Lung (tissue), 17 donors: ENCODE measurements at places on chromosomes 4 and X. TPM values are rescaled to one million over a fixed set of nuclear protein-coding genes. Genes with fewer than 3 reads are reported as not detected.
A peak's percentile ranks its signal among the peaks of the same experiment; 100 is the strongest.

GRCh38 chr4:25564836-25565235 is 90.8 kb upstream of the SLC34A2 start:
- DNase-seq: no peak

- DNase-seq: no peak
Observed at GRCh38 chr4:150131581-150132228, 53.5 kb downstream of the DCLK2 start.

GRCh38 chrX:129780441-129781105 is 824 bp downstream of the SASH3 start:
- no peak for DNase-seq

GRCh38 chr4:79621061-79621460 is 213.0 kb upstream of the GK2 start:
- no peak for DNase-seq

- DNase-seq: peak; percentile 69
Observed at GRCh38 chrX:152897222-152898131, at the start of gene ZNF185. TSS of gene ZNF185 (plus strand) at chrX:152898067. CDS start at chrX:152914490, 16,423 bp downstream.

GRCh38 chr4:128249787-128250668 is 37.6 kb downstream of the PGRMC2 start:
- DNase-seq: no peak

GRCh38 chr4:79025170-79025569 is 85.9 kb upstream of the PAQR3 start:
- DNase-seq: no peak

DNA sequence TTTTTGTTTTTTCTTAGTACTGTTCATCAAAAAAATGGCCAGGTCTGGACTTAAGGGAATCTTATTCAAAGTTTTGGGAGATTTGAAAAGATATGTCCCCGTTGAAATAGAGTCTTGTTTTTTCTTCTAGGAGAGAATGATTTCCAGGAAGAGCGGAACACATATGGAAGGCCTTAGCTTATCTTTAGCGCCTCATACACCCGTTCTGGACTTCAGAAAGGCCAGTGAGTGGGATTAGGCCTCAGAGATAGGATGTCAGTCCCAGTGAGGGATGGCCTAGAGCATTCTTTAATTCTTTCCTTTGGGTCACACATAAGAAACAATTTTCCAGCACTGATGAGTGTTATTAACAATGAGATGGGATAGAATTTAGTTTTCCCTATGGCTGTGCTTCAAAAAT is 54.5 kb upstream of the HAND2 start:
- no peak for DNase-seq

DNA sequence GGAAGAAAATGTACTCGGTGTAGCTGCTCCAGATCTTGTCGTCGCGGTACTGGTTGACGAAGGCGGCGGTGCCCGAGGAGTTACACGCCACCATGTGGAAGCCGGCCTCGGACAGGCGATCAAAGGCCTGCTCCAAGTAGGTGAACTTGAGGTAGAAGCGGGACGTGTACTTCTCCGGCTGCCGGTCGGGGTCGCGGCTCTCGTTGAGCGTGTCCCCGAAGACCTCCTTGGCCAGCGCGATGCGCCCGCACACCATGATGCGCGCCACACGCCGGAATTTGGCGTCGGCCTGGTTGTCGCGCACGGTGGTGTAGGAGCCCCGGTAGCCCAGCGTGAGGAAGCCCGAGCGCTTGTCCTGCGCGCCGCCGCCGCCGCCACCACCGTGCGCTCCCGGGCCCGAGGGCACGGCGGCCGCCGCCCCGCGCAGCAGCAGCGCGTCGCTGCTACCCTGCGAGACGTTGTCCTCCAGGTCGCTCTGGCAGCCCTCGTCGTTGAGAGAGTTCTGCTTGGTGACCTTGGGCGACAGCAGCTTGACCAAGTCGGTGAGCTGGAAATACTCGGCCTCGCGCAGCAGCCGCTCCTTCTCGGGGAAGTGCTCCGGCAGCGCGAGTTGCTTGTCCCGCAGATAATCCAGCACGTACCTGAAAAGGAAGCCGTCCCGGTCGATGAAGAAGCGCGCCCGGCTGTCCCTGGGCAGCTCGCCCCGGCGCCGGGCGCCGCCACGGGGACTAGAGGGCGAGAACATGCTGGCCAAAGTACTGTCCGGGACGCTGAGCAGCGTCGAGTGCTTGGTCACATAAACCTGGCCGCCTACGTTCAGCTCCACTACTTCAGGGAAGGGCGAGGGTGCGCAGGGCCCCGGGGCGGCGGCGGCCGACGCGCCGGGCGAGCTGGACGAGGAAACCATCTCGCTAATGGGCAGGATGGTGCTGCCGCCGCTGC is 775 bp downstream of the KCTD8 start:
- peak; percentile 11 for DNase-seq

DNA sequence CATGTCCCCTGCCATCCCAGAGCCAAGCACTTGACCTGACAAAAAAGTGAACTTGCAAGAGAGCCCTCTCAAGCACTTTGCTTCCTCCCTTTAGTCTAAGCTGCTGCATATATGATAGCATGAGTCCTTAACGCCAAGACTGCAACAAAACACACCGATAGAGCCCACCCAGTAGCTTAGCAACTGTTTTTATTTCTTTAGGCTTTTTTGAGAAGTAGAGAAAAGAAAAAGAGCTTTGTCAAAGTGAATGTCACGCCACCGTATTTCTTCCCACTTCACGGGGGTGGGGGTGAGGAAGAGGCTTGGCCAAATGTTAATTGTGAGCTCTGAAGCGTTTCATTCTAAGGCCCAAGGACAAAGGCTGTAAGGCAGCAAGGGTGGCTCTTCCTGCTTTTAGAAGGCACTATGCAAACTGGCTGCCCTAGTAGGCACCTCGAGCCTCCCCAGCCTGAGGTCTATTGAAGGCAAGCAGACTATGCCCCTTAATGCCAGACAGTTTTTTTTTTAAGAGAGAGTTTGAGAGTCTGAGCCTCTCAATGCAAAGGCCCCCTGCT is 138.6 kb downstream of the HS6ST2 start:
- DNase-seq: no peak

DNA sequence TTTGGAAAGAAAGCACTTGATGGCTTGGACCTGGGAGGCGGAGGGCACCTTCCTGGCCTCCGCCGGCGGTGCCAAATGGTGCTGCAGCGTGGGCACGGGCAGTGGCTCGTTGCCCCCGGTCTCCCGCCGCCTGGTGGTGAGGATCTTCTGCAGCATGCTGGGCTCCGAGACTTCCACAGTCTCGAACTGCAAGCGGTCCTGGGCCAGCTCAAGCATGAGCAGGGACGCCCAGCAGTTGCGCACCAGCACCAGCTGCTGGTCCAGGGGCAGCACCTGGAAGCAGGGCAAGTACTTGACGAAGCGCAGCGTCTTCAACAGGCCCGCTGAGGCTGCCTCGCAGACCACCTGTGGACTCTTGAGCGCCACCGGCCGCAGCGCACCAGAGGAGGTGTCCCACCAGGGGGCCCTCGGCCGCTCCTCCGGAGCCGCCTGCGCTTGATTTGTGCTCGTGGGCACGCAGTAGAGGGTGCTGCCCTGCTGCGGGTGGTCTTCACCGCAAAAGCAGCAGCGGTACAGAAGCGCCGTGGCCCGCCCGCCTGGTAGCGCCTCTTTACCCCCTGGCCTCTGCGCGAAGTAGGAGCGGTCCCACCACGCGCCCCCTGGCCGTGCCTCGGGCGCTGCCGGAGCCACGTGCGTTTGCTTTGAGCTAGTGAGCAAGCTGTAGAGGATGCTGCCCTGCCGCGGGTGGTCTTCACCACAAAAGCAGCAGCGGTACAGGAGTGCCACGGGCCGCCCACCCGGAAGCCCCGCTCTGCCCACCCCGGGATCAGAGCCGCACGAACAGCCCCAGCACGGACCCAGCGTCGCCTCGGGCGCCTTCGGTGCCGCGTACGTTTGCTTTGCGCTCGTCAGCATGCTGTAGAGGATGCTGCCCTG is 689 bp downstream of the NR0B1 start:
- DNase-seq: peak; percentile 17

DNA sequence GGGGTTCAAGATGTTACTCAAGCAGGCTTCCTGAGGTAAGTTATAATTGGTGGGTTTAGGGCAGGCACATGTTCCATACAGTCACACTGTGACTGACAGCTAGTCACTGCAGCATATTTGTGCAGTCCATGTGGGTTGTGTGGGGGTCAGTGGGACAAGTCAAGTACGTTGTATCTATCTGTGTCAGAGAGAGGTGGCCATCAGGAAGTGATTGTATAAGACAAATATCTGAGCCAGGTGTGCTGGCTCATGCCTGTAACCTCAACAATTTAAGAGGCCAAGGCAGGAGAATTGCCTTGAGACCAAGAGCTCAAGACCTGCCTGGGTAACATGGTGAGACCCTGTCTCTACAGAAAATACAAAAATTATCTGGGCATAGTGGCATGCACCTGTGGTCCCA is 509.3 kb downstream of the CENPC start:
- DNase-seq: no peak

GRCh38 chr4:48654015-48654664 is 125.9 kb downstream of the FRYL start:
- peak; percentile 39 for DNase-seq

GRCh38 chrX:40952855-40953254 is 132.4 kb upstream of the USP9X start:
- DNase-seq: no peak

DNA sequence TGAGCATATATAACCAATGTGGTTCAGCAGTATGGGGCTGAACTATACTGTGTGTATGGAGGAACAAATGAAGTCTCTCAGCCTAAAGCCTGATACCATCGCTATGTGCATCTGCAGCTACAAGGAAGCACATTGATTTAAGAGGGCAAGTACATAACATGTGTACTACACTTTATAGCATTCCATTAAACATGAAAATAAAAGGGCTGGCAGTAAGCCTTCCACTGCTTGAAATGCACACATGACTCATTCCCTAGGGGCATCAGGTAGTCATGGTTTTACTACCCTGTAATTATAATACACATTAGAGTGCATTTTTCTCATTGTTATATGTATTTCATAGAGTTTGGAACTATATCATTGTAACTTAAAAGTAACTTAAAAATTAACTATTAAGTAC is 51.2 kb downstream of the SMARCA1 start:
- no peak for DNase-seq

DNA sequence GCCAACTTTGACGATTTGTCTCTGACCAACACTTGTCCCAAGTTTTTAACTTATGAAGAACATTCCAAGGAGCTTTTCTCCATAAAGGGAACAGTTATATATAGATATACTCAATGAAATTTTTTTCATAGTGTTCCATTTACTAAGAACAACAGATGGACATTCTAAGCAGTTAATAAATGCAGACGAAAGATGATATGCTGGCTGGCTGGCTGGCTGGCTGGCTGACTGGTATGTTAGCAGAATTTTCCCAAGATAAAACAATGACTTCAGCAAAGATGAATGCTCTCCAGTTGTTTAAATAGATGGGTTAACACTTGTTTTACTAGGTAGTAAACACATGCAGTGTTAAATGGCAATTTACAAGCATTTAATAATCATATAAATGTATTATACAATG is 62.2 kb downstream of the SPANXN3 start:
- DNase-seq: no peak

GRCh38 chr4:6194458-6195195 is 5.7 kb downstream of the JAKMIP1 start:
- DNase-seq: no peak

DNA sequence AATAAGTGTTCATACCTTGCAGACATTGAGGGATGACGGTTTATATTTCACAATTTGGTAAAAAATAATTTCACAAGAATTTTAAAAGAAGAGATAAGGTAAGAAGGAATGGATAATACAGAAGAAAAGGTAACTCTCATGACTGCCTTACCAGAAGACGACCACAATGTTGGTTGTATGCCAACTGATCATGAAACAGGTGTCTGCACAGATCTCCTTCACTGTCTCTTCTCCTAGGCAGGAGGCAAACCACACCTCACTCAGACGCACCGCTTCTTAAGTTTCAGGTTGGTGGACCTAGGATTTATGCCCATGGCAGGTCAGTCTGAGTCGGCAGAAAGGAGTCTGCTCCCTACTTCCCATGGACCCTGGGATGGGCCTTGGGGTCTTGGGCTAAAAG is 177.2 kb downstream of the VSIG4 start:
- no peak for DNase-seq

GRCh38 chr4:164483711-164484110 is 270.2 kb upstream of the SMIM31 start:
- DNase-seq: peak; percentile 19

- peak; percentile 76 for DNase-seq
Observed at GRCh38 chrX:989959-990510, 222.4 kb downstream of the CRLF2 start.

GRCh38 chrX:7219153-7219705 is 71.3 kb upstream of the PUDP start:
- peak; percentile 34 for DNase-seq

GRCh38 chrX:15321447-15321846 is 6.0 kb upstream of the ASB11 start:
- no peak for DNase-seq

DNA sequence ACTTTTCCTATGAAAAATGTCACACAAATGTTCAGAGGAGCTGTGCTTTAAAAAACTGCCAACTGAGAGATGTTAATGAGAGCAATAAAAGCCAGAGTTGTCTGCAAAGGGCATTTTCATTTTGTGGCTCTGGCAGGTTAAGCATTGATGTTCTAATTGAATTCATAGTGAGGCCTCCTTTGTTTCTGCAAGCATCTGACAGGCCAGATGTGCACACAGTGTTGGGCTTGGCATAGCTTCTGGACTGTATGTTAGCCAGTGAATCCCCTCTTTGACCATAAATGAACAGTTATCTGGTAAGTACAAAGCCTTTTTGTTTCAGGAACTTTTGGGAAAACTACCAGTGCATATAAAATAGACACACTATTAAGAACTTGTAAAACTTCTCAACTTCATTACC is 81.9 kb downstream of the JADE3 start:
- peak; percentile 14 for DNase-seq

DNA sequence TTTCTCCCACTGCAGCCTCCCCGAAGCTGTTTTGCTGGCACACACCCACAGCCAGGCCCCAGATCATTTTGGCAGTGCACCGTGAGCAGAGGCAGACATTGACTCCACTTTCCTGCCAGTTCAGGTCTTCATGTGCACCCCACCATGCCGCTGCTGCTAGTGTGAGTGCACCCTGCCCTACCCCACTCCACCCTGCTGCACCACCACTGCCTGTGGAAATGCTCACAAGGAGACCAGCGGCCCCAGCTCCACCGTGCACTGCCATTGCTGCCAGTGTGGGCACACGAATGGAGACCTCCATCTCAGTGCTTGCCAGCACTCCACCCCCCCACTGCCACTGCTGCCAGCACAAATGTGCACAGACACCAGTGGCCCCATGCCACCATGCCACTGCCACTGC is 277.6 kb upstream of the ZC4H2 start:
- DNase-seq: no peak

- DNase-seq: no peak
Observed at GRCh38 chr4:86895692-86896488, 3.7 kb upstream of the C4orf36 start.

DNA sequence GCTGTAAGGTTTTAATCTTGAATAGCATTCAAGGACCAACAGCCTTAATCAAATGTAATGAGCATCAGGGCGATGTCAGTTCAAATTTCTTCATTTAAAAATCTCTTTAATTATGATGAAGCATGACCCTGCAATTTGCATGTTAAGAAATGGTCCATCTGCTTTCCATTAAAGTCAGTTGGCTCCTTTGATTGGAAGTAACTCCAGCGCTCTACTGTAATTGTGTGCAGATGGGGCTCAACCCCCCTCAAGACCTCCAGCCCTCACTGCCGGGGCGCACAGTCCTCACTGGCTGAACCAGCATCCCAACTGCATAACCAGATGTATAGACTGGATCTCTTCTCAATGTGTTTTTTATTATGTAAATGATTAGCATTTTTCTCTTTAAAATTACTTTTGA is 126.9 kb downstream of the VCX3B start:
- DNase-seq: no peak

LRCH2 gene
- 2.1 TPM for polyA plus RNA-seq

ZNF275 gene
- 3.6 TPM for polyA plus RNA-seq

HNRNPH2 gene
- polyA plus RNA-seq: 38.0 TPM

DUSP21 gene
- not detected for polyA plus RNA-seq

PWWP3B gene
- polyA plus RNA-seq: 0.18 TPM

AGA gene
- polyA plus RNA-seq: 13.3 TPM

CDS1 gene
- 10.7 TPM for polyA plus RNA-seq

DCTD gene
- polyA plus RNA-seq: 52.6 TPM
